ENCODE measurements at places on chromosomes 3 and 15. TPM values are rescaled to one million over a fixed set of nuclear protein-coding genes. Genes with fewer than 3 reads are reported as not detected.

Gene GOLGA6A
- not detected for total RNA-seq

Gene DAPK2
- 3.0 TPM for total RNA-seq

Gene CAPN3
- 4.1 TPM for total RNA-seq

Gene NME9
- total RNA-seq = not detected

Gene LTK
- 0.24 TPM for total RNA-seq

Gene RLBP1
- not detected for total RNA-seq

Gene IL17RB
- not detected for total RNA-seq

Gene GOLGA8G
- total RNA-seq = not detected

Gene GXYLT2
- 4.8 TPM for total RNA-seq

Gene LRRC31
- total RNA-seq = not detected

Gene CYP1A2
- not detected for total RNA-seq

Gene UPK1B
- total RNA-seq = 2.2 TPM

Gene CCR9
- not detected for total RNA-seq

Gene GOLGA6L4
- 3.4 TPM for total RNA-seq

Gene OR4F15
- 0.05 TPM for total RNA-seq

Gene IGSF10
- 0.18 TPM for total RNA-seq

Gene ANKDD1A
- total RNA-seq = 0.58 TPM

Gene GALNT15
- total RNA-seq = 25.1 TPM

Gene GOLGA8H
- 0.23 TPM for total RNA-seq

Gene CD86
- not detected for total RNA-seq

Gene GOLGA8T
- total RNA-seq = 0.23 TPM

Gene ZBTB47
- total RNA-seq = 19.1 TPM

Gene C3orf85
- total RNA-seq = not detected

Gene HRG
- not detected for total RNA-seq

Gene CD200
- total RNA-seq = 0.92 TPM

Gene FBXO45
- 10.2 TPM for total RNA-seq

Gene CFAP20DC
- 6.7 TPM for total RNA-seq

Gene GRAMD2A
- not detected for total RNA-seq

Gene ZDHHC3
- 81.9 TPM for total RNA-seq

Gene NRG4
- total RNA-seq = not detected

Gene ATP8B4
- total RNA-seq = not detected

Gene DAZL
- total RNA-seq = not detected

Gene CASR
- not detected for total RNA-seq

Gene ANKRD28
- total RNA-seq = 45.9 TPM

Gene CFAP100
- not detected for total RNA-seq

Gene CHRM5
- total RNA-seq = not detected

Gene SLC28A1
- total RNA-seq = not detected

Gene CCR5
- not detected for total RNA-seq

Gene C2CD4A
- total RNA-seq = 0.05 TPM

Gene MRPS22
- 48.5 TPM for total RNA-seq

Gene SLC12A1
- not detected for total RNA-seq

Gene ZIC1
- total RNA-seq = 0.06 TPM

Gene FEZF2
- total RNA-seq = not detected

Gene FRMD5
- total RNA-seq = 3.2 TPM

Gene STAC
- 7.4 TPM for total RNA-seq

Gene OR5K2
- not detected for total RNA-seq

Gene TMEM158
- 16.5 TPM for total RNA-seq

Gene IQCF5
- not detected for total RNA-seq

Gene OR5H15
- total RNA-seq = not detected

Gene ZPLD1
- total RNA-seq = 0.10 TPM

Gene NUTM1
- not detected for total RNA-seq

Gene CYP19A1
- not detected for total RNA-seq

Gene ACSBG1
- under 0.01 TPM for total RNA-seq

Gene CD200R1
- total RNA-seq = not detected

Gene SCG5
- total RNA-seq = 3.7 TPM

Data from glomerular endothelial cell (primary cell).